ENCODE measurements at places on chromosomes 1 and 21.

DNA sequence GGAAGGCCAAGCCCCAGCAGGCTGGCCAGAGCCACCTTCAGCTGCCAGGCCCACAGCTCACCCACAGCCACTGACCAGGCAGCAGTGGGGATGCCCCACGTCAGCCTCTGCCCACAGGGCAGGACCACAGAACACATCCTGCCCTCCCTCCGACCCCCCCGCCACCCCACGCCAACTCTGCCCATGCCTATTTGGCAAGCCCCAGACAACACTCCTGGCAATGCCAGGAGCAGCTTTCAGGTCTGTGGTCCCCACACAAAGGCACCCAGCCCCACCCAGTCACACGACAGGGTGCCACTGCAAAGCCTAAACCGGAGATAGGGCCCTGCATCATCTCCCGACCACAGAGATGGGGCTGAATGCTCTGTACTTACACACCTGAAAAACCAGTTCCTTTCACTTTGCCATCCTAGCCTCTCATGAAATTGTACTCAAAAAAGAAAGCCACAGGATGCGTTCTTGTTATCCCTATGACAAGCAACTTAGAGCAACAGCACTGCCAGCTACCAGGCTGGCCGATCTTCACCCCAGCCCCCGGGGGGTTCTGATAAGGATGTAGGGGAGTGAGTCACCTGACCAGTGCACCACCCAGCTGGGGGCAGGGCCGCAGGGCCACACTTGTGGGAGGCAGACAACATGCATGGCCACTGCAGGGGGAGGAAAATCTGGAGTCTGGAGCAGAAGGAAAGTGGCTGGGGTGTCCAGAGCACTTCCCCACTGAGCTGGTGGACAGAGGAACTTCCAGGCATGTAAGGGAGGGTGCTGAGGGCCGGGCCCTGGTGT is 36.2 kb downstream of the UBE2G2 start:
- DNase-seq: no peak

- no peak for DNase-seq
Measured at GRCh38 chr1:55064861-55065263, 25.5 kb downstream of the PCSK9 start.

DNA sequence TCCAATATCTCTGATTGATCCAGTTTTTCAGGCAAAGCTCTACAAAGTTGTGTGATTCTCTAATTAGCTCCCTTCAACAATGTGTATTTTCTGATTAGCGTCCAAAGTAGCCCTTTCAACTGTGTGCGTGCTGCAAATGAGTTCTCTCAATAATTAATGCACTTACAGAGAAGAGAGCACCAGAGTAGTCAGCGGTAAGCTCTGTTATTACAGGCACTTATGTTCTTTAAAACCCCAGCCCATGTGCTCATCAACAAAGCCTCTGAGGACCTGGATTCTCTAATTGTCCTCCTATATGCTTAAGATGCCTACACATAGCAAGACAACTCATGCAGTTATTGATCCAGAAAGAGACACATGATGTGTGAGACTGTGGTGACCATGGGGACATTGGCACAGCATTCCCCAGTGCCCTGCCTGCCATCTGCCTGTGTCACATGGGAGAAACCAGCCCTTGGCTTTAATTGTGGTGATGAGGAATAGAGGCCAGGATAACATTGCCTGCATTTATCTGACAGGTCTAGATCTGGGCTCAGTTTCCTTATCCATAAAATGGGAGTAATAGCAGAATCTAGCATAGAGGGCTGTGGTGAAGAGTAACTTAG is 151.7 kb downstream of the PCP4 start:
- DNase-seq: no peak

DNA sequence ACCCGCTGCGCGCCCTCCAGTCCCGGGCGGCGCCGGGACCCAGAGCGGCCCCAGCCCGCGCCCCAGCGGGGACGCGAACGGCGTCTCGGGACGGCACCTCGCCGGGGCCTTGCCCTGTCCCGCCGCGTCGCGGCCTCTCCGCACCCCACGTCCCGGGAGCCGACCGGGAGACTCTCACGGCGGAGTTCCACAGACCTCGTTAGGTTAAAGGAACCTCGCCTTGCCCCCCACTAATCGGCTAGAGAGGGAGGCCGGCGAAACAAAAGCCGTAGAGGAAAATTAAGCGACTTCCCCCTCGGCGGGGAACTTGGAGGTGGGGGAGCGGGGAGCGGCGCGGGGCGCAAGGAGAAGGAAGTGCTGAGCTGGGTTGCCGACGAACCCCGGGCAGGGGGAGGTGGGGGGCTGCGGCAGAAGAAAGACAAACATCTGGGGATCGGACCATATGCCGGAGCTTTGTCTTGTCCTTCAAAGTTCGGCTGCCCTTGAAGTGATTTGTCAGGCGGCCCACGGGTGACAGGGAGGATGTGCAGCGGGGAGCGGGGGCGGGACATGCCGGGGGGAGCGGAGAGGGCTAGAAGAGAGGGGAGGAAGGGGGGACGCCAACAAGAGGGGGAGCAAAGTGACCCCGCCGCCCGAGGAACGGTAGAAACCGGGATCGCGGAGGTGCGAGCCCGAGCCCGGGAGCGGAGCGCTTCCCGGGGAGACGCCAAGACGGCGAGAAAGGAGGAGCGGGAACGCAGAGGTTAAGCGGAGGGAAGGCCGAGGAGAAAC is 120.0 kb upstream of the RRP15 start:
- DNase-seq: peak; percentile 38

DNA sequence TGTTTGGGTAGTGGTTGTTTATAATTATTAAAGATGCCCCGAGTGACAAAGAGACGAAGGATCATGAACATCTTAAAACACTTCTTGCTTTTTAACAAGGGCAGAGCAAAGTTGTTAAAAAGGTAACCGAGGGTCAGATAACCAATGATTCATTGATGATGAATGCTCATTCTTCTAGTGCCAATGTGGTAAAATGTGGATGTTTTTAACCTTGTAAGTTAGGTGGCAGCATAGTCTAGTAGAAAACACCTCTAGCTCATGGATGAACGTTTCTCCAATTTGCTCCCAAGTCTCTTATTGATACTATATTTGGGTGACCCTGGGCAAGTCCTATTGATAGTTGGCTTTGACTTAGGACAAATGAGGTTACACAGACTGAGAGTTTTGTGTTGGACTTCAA is 167.9 kb downstream of the KIF26B start:
- no peak for DNase-seq

DNA sequence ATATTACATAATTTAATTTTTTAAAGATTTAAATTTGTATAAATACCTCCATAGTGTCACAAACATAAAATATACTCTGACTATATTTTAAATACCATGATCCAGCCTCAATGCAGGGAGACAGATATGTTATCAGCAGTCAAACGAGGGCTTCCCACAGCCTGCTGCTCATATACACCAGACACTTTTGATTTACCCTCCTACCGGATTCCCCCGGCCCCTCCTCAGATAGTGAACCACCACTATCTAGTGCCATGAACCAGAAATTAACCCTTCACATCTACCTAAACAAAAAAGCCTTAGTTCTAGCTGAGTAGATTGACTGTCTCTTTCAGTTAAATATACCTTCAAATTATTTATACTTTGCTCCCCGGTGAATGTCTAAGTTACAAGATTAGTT is 52.4 kb upstream of the C1orf53 start:
- no peak for DNase-seq

DNA sequence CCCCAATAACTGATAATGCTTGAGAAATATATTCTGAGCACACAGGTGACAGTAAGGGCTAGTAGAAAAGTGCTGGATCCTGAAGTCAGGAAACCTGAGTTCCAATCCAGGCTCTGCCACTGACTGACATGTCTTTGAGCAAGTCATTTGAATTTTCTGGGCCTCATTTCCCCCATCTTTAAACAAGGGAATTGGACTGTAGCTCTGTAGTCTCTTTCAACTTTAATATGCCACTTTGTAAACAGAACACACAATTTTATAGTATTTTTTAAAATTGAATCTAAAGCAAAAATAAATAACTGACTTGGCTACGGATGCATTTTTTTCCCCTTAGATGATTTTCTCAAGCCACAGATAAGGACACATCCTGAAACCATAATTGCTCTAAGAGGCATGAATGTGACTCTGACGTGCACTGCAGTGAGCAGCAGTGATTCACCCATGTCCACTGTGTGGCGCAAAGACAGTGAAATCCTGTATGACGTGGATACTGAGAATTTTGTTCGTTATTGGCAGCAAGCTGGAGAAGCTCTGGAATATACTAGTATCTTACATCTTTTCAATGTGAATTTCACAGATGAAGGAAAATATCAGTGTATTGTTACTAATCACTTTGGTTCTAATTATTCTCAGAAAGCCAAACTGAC is 37.0 kb downstream of the LRIG2 start:
- no peak for DNase-seq

DNA sequence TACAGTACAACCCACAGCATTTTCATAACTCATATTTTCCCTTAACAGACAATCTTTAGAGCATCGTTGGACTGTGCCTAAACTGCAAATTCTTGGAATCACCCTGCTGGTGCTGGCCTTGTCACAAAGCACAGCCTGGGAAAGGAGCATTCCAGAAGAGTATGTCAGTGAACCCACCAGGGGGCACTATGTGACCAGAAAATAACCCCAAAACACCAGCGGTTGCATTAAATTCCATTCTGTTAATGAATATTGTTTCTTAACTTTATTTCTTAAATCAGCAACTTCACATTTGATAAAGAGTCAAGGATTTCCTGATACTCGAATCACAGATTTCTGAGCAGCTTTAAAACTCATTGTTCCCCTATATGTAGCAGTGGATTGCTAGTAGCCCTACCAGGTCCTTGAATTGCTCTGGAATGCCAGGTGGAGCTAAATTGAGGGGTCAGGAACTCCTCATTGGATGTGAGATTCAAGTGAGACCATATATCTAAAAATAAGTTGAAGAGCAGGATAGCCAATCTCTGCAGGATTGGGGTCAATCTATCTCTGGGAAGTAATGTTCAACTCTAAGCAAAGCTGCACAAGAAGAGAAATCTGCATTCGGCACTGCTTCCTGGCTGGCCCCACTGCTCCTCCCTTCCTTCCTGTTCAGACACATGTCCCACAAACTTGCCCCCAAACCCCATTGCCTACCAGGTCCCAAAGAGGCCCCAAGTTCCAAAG is 12.7 kb upstream of the RAB4A start:
- DNase-seq: peak; percentile 61

DNA sequence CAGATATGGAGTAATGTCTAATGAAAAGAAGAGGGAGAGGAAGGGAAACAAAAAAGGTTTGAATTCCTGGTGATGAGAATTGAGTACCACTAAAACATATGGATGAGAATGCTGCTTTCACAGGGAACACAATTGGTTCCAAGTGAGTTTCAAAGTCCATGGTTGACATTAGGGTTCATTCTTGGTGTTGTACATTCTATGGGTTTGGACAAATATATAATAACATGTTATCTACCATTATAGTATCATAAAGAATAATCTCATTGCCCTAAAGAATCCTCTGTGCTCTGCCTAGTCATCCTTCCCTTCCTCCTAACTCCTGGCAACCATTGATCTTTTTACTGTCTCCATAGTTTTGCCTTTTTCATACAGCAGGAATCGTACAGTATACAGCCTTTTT is 20.1 kb downstream of the TMCO1 start:
- no peak for DNase-seq

DNA sequence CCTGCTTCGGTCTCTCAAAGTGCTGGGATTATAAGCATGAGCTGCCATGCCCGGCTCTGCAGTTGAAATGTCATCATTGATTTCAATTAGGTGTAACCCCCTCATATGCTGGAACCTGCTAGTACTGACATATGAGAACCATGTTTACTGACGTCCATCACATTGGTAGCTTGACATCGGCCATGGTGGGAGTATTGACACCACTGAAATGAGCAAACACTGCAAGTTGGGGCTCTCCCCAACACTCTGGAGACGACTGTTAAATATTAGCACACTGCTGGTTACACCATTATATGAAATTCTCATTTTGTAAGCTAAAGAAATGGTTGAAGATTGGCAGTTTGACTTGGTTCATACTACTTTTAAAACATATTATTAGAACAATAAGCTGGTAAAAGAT is 63.7 kb downstream of the CNST start:
- DNase-seq: no peak

DNA sequence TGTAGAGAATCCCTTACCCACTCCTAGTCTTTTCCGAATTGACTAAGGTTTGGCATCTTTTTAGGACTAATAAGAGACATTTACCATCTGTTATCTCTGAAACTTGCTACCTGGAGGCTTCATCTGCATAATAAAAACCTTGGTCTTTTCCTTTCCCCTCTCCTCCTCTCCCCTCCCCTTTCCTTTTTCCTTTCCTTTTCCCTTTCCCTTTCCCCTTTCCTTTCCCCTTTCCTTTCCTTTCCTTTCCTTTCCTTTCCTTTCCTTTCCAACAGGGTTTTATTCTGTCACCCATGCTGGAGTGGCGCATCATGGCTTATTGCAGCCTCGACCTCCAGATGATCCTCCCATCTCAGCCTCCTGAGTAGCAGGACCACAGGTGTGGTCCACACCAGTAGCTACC is 195.7 kb downstream of the RYR2 start:
- no peak for DNase-seq

GRCh38 chr1:87143413-87144135 is 185.1 kb upstream of the LMO4 start:
- no peak for DNase-seq

GRCh38 chr1:83750201-83750600 is 248.7 kb downstream of the TTLL7 start:
- DNase-seq: no peak

GRCh38 chr1:187244623-187245022 is 415.9 kb downstream of the PLA2G4A start:
- no peak for DNase-seq

DNA sequence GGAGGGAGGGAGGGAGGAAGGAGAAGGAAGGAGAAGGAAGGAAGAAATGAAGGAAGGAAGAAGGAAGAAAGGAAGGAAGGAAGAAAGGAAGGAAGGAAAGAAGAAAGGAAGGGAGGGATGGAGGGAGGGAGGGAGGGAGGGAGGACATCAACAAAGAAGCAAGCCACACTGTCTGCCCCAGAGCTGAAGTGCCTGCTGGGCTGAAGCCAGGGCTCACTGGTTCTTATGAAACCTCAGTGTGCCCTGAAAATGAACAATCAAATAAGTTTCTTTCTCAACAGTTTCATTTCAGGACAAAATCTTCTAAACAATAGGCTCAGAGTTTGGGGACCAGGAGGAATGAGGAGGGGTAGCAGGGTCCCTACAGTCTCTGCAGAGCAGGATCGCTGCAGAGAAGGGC is 21.1 kb downstream of the ARHGEF19 start:
- no peak for DNase-seq
